Astrocyte (in vitro differentiated cells and primary cell): ENCODE measurements at places on chromosomes 2 and 18. TPM values are rescaled to one million over a fixed set of nuclear protein-coding genes. Genes with fewer than 3 reads are reported as not detected.

- no peak for DNase-seq
These were observed 735 bp downstream of the NRP2 start for GRCh38 chr2:205682971-205683501.

DNA sequence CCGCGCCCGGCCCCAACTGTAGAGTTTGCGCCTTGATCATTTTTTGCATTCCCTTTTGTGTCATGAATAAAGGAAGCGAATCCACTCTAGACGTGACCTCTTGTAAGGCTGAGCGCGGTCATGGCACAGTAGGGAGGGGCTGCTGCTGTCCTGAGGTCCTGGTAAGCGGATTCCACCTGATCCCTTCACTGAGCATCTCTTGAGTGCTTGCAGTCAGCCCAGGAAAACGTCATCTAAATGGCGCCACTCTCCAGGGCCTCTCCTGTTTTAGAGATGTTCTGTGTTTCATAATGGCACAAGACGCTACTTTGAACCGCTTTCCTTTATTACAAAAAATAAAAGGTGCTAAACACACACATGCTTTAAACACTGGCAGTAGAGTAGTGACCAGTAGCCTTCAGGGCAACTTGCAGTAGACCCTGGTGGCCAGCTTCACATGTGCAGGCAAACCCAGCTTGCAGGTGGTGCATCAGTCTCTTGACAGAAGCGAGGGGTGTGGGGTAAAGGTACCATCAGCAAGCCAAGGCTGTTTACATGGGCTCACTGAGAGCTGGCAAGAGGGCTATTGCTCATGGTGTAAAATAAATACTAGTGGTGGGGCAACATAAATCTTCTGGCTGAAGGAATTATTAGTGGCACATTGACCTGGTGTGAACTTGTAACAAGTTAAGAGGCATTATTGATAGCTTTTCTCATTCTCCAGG, 43.0 kb upstream of the ACKR3 start:
- peak; percentile 22 for DNase-seq

- no peak for DNase-seq
These were observed 219.7 kb downstream of the NDUFA10 start for GRCh38 chr2:239805414-239805813.

GRCh38 chr18:58793361-58793760, 71.3 kb upstream of the ZNF532 start:
- DNase-seq, result peak; percentile 89

GRCh38 chr18:63099091-63099840, 220.3 kb downstream of the BCL2 start:
- DNase-seq, result no peak

Gene PLGLB1
- 0.59 and 1.8 TPM in 2 replicates for total RNA-seq
